ENCODE measurements at places on chromosomes 16 and 17.

GRCh38 chr17:35731239-35731916, at the start of gene RASL10B:
TSS of gene RASL10B (plus strand) at chr17:35731639. CDS start at chr17:35735185, 3,546 bp downstream.
- no peak for DNase-seq

GRCh38 chr16:4376893-4377572, 5.4 kb downstream of the VASN start:
- DNase-seq, result no peak

GRCh38 chr17:68052810-68053209, 17.3 kb downstream of the KPNA2 start:
- DNase-seq, result no peak

DNA sequence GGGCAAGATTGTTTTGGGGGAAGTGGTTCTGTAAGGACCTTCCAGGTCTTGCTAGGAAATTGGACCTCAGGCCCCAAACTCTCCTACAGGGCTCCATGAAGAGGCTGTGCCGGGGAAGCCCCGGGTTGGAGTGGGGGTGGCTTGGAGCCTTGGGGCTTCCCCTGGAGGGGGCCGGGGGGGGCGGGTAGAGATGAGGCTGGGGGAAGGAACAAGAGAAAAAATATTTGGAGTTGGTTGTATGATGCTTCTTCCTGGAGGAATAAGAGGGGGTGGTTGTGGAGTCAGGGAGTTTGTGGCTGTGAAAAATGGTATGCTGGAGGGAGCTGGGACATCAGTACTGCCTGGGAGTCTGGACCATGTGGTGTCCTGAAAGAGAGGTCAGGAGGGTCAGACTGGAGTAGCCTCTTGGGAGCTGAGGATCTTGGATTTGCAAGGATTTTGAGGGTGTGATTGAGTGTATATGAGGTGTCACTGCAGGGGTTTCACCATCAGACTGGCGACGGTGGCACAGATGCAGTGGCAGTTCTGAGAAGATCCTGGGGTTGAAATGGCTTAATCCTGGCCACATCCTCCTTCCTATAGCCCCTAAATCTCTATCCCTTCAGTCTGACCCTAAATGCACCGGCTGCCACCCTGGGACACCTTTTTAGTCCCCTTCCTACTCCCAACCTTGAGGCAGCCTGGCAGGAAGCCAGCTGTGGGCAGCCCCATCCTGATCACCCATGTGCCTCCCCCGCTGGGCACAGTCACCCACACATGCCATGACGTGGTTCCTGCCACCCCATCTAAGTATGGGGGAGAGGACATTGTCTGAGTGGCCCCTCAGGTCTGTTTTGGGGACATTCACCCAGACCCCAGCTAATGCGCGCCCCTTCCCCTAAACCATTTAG, 10.9 kb downstream of the RARA start:
- no peak for DNase-seq

GRCh38 chr16:4825196-4825595, 21.9 kb downstream of the GLYR1 start:
- DNase-seq, result no peak

GRCh38 chr16:54066451-54067105, 220.0 kb downstream of the IRX3 start:
- no peak for DNase-seq

DNA sequence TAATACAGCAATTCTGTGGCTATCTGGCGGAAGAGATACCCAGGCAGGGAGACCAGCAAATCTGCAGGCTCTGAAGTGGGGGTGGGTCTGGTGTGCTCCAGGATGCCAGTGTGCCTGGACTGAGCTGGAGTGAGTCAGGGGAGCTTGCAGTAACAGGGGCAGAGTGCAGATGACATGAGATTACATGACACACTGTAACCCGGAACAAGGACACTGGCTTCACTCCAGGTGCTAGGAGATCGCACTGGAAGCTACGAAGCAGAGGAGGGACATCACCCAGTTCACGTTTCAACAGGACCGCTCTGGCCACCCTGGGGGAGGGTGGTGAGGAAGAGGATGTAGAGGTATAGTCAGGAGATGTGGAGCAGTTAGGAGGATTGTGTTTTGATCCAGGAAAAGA, 475.6 kb downstream of the CDH13 start:
- DNase-seq, result no peak

Measured in KG1 (cell line).